ENCODE measurements at places on chromosomes 4 and X. TPM values are rescaled to one million over a fixed set of nuclear protein-coding genes. Genes with fewer than 3 reads are reported as not detected.

Gene KLB
- not detected for total RNA-seq

DNA sequence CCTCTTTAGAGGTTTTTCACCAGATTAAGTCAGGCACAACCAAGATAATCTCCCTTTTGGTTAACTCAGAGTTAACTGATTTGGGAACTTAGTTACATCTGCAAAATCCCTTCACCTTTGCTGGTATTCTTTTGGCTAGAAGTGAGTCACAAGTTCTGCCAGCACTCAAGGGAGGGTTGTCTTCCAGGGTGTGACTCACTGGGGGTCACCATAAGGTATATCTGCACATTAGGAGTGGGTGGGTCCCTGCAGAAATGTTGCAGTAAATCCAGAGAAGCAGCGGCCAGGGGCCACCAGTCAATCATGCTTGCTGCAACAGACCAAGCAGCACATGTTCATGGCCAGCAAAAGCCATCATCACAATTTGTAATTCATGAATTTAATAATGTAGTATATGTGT lies 59.8 kb upstream of the MAML3 start:
- no peak overlapping the region for H3K4me3 ChIP-seq
- H3K36me3 ChIP-seq, result peaks cover 5% of the 10 kb centered on the region
- no peaks in the 10 kb centered on the region for H3K4me1 ChIP-seq
- DNase-seq, result no peak
- H3K27ac ChIP-seq, result no peak overlapping the region
- H3K27me3 ChIP-seq, result no peaks in the 10 kb centered on the region

- no peaks in the 10 kb centered on the region for H3K36me3 ChIP-seq
- no peak for DNase-seq
- H3K27ac ChIP-seq, result no peak overlapping the region
- no peaks in the 10 kb centered on the region for H3K27me3 ChIP-seq
- H3K4me3 ChIP-seq, result no peak overlapping the region
These were observed 67.2 kb upstream of the BRWD3 start for GRCh38 chrX:80876877-80877276.

DNA sequence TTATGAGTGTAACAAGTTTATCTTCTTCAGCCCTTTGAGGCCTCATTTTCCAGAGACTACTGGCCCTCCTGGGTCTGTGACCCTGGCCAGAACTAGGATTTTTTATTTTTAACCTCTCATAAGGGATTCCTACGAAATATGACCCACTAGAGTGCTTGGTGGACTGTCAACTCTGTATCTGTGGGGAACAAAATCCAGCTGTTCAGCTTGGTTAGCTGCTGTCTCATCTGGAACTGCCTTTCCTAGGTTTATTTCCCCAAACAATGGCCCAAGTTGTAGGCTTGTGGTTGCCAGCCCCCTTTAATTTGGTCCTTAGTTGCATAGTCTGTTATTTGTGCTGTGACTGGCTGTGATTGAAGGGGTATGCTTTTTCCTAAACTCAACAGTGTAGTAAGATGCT lies 56.2 kb downstream of the NHS start:
- no peak overlapping the region for H3K4me3 ChIP-seq
- H3K36me3 ChIP-seq, result no peaks in the 10 kb centered on the region

GRCh38 chrX:110671068-110671803 lies 124.4 kb downstream of the CHRDL1 start:
- H3K4me1 ChIP-seq, result no peaks in the 10 kb centered on the region
- H3K4me3 ChIP-seq, result no peak overlapping the region
- H3K27ac ChIP-seq, result no peak overlapping the region
- no peak for DNase-seq
- H3K27me3 ChIP-seq, result peaks cover 1% of the 10 kb centered on the region
- H3K36me3 ChIP-seq, result no peaks in the 10 kb centered on the region

- no peak for DNase-seq
- H3K27ac ChIP-seq, result no peak within 1 kb of the TSS
- no peak within 1 kb of the TSS for H3K4me3 ChIP-seq
- no peaks in the 10 kb centered on the region for H3K36me3 ChIP-seq
These were observed at the start of gene FGA for GRCh38 chr4:154590329-154591006. Gene FGA (minus strand): TSS chr4:154590742. CDS start chr4:154590687, 55 bp downstream.

DNA sequence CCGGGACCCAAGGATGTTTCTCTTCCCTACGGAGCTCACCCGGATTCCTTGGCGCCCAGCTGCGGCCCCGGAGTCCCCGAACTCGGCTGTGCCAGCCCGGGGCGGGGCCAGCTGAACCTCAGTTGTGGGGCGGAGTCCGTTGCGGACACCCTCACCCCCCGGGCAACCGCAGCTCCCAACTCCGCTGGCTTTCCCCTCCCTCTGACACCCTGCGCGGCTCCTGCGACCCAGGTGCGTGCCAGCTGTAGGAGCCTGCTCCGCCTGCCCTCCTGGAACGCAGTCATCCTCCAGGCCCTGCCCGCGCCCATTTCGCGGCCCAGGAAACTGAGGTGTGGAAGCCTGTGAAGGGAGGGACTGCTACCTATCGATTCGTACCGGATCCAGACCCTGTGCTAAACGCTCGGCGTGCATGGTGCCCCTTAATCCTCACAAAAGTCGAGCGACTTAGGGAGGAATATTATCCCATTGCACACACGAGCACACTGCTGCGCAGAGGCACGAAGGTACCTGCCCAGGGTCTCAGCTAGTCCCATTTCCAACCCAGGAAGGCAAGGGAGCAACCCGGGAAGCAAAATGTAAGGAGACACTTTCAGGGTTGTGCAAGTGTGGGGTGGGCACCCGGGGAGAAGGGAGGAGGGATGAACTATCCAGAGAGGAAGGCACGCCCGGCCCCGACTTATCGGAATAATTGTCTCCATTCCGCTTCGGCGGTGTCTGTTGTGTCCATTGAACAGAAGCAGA lies 12.3 kb downstream of the MSX1 start:
- H3K27me3 ChIP-seq, result peaks cover 39% of the 10 kb centered on the region
- peaks cover 5% of the 10 kb centered on the region for H3K4me1 ChIP-seq
- H3K4me3 ChIP-seq, result no peak overlapping the region
- H3K27ac ChIP-seq, result no peak overlapping the region
- no peak for DNase-seq
- peaks cover 4% of the 10 kb centered on the region for H3K36me3 ChIP-seq

DNA sequence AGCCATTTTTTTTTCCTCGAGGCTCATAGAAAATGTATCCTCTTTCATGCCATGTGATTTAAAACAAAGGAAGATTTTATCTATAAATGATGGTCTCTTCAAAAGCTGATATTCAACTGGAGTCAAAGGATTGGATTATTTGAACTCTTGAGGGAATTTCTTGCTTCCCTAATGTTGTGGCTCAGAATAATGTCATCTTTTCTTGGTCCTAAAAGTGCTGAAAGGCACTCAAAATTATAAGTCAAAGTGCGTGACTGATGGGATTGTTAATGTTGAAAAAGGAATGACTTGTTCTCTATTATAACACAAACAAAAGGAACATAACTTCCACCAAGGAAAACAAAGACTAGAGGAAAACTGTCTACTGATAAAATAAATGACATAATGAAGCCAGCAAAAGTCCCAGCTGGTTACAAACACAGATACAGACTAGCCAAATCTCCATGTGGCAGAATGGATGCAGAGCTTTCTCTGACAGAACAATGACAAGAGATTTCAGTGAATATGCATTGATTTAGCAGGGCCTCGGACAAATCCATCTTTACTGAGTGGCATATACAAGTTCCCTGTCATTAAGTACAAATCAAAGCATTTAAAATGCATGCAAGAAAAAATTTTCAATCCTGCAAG lies 552.6 kb downstream of the GBA3 start:
- H3K4me3 ChIP-seq, result no peak overlapping the region
- H3K27ac ChIP-seq, result no peak overlapping the region
- no peak for DNase-seq
- no peaks in the 10 kb centered on the region for H3K27me3 ChIP-seq

Gene ABCG2
- not detected for total RNA-seq

Gene PPEF1
- total RNA-seq, result 3.9 TPM

- H3K27ac ChIP-seq, result no peak overlapping the region
- H3K27me3 ChIP-seq, result peaks cover 2% of the 10 kb centered on the region
- H3K4me1 ChIP-seq, result peaks cover 10% of the 10 kb centered on the region
- no peaks in the 10 kb centered on the region for H3K36me3 ChIP-seq
- DNase-seq, result no peak
These were observed 239.0 kb downstream of the SLITRK2 start for GRCh38 chrX:146056511-146057081.

Gene CDKL5
- total RNA-seq, result 53.5 TPM

Gene ETDA
- total RNA-seq, result not detected

DNA sequence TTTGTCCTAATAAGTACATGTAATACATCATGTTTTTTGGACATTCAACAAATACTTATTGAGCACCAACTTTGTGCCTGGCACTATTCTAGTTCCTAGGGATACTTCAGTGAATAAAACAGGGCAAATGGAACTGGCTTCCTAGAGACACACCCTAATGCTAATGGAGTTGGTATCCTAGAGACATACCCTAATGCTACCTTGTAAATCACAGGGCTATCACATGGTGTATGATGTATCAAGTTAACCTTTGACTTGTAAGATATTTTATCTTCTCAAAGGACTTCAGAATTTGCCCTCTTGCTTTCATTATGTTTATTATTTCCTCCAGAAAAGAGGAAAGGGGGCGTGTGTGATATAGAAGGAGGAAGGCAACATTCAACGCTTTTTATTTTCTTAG lies 10.1 kb downstream of the GK start:
- H3K4me3 ChIP-seq, result no peak overlapping the region
- no peaks in the 10 kb centered on the region for H3K4me1 ChIP-seq
- H3K36me3 ChIP-seq, result no peaks in the 10 kb centered on the region
- DNase-seq, result no peak
- no peak overlapping the region for H3K27ac ChIP-seq

- no peak for DNase-seq
- H3K27ac ChIP-seq, result peak overlapping the region; percentile 55
- H3K4me1 ChIP-seq, result peaks cover 9% of the 10 kb centered on the region
- no peaks in the 10 kb centered on the region for H3K27me3 ChIP-seq
- no peak overlapping the region for H3K4me3 ChIP-seq
These were observed 208.1 kb upstream of the IL1RAPL1 start for GRCh38 chrX:28379103-28379502.

DNA sequence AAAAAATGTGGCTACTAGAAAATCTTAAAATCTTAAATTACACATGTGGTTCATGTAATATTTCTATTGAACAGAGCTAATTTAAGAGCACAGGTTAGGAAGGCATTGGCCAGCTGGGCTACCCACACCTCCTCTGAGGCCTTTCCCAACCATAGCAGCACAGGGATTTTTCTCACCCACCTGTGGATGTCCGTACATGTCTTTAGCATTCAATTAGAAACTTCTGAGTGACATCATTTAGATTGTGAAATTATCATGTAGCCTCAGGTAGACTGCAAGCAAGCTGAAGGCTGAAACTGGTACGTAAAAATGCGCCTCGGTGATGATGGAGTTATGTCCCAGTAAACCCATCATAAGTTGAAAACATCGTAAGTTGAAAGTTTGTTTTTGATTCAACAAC lies 31.2 kb downstream of the SCARB2 start:
- H3K4me3 ChIP-seq, result no peak overlapping the region
- no peak for DNase-seq
- H3K27me3 ChIP-seq, result peaks cover 5% of the 10 kb centered on the region

Gene TMEM154
- total RNA-seq, result 0.22 TPM

Gene NFKB1
- 3.2 TPM for total RNA-seq

DNA sequence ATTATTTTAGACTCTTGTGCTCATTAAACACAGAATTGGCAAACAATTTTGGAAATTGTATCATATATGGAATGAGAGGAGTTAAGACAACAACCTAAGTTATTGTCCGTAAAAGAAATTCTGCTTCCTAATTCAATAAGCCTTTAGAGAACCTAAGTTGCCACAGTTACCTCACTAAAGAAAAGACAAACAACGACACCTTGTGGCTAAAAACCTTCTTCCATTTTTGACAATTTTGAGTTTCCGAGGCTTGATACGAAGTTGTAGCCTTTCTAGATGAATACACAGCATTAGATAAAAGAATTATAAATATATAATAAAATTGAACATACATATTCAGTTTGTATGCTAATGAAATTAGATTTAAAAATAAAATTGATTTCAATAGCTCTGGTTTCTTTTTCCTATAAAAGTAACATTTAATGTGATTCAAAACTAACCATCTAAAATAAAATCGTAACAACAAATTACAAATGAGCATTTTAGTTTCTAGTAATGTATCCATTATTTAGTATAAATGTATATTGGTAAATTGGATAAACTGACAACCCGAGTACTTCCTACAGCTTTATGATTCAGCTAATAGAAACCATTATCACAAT lies 275.1 kb downstream of the GPM6A start:
- H3K4me1 ChIP-seq, result no peaks in the 10 kb centered on the region
- DNase-seq, result no peak
- H3K4me3 ChIP-seq, result no peak overlapping the region
- no peaks in the 10 kb centered on the region for H3K27me3 ChIP-seq

GRCh38 chr4:123520325-123520724 lies 123.7 kb downstream of the SPRY1 start:
- no peaks in the 10 kb centered on the region for H3K36me3 ChIP-seq
- no peak overlapping the region for H3K27ac ChIP-seq
- no peak for DNase-seq
- no peak overlapping the region for H3K4me3 ChIP-seq

DNA sequence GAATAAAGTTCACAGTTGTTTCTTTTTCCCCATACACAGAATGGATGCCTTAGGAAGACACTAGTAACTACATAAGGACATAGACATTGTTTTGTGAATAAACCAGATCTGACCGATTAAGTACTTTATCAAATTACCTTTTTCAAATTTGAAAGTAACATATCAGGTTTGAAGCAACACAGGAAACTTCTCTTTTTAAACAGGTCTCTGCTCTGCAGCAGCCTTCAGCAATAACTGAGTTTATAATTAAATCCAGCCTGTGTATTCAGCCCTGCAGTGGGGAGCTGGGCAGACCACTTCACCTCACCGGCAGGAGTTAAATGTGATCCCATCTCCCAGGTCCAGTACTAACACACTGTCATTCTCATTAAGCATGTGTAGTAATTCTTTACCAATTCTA lies 68.3 kb upstream of the ATOH1 start:
- DNase-seq, result no peak
- H3K27me3 ChIP-seq, result no peaks in the 10 kb centered on the region
- H3K4me3 ChIP-seq, result no peak overlapping the region
- no peak overlapping the region for H3K27ac ChIP-seq
- H3K4me1 ChIP-seq, result peaks cover 36% of the 10 kb centered on the region
- no peaks in the 10 kb centered on the region for H3K36me3 ChIP-seq

DNA sequence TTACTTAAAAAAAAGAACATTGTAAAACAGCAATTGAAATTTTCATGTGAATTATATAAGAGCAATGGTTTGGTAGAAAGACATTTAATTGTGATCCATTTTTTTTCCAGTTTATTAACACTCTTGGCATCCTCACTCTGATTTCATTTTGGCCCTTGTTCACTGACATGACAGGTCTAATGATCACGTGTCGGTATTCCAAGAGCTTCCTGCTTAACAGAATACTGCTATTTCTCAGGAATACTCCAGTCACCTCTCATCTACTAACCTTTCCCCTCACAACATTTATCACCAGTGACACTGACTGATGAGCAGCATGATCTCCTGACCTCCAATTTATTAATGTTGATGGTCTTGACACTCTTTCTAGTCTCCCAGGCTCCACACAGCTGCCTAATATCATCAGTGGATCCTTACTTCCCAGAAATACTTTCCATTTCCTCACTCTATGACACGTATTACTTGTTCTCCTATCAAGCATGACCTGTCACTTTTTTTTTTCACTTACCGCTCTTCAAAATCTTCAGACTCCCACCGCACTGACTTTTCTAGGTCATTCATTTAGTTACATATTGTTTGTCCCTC lies 847.8 kb upstream of the SLIT2 start:
- H3K36me3 ChIP-seq, result no peaks in the 10 kb centered on the region
- no peak for DNase-seq
- no peaks in the 10 kb centered on the region for H3K27me3 ChIP-seq
- no peak overlapping the region for H3K27ac ChIP-seq
- H3K4me1 ChIP-seq, result no peaks in the 10 kb centered on the region

Measured in glutamatergic neuron (in vitro differentiated cells).